ENCODE measurements at places on chromosomes 12 and 14.

DNA sequence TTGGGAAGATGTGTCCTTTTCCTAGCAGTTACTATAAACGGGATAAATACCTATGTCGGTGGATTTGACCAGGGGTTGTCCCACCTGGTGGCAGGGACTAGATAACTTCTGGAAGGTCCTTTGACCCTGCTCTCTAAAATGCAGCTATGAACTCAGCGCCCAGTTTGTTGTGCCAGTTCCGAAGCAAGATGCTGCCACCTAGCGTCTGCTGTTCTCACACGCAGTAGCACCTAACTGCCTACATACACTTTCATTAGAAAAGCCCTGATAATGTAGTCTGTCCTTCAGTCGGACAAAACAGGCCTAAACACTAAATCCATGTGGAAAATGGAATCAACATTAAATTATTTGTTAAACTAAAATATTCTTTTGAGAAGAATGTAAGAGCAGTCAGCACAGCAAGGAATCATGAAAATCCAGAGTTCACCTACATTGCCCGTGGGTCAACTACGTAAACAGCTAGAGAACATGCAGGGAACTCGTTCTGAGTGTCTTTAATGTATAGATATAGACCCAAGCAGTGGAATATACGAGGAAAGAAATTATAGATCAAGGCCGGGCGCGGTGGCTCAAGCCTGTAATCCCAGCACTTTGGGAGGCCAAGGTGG, 51.1 kb upstream of the CRACR2A start:
- no peaks in the 10 kb centered on the region for H3K27me3 ChIP-seq
- H3K4me3 ChIP-seq = no peak overlapping the region
- peaks cover 18% of the 10 kb centered on the region for H3K36me3 ChIP-seq
- H3K27ac ChIP-seq = no peak overlapping the region
- no peaks in the 10 kb centered on the region for H3K4me1 ChIP-seq

GRCh38 chr12:31000751-31001150, 72.9 kb upstream of the DDX11 start:
- H3K36me3 ChIP-seq = no peaks in the 10 kb centered on the region
- H3K4me3 ChIP-seq = no peak overlapping the region
- no peaks in the 10 kb centered on the region for H3K27me3 ChIP-seq
- no peaks in the 10 kb centered on the region for H3K4me1 ChIP-seq

DNA sequence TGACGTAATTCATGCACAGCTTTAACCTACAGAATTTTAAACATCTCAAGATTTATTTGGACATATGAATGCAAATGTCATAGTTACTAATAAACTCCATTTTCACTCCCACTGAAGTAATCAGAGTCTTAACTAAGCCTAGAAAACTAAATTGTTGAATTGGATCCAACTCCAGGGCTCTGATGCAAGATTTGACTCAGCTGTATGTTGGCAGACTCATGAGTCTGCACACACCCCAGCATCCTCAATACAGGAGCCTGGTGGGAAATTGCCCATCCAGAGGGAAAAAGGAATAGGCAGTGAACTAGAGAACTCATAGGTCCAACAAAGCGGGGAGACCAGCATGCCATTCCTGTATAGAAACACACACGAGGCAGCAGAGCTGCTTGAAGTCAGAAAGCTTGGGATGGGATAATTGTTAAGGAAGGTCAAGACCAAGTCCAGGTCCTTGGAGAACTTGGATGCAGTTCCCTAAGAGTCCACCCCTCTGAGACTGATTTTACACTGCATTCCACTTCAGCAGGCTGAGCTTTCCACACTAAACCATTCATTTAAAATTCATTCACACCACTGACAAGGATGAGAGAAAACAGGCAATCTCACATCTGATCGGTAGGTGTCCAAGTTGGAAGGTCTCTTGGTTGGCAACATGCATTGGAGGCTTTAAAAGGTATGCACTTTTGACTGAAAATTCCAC, 14.4 kb downstream of the TMTC1 start:
- no peaks in the 10 kb centered on the region for H3K27me3 ChIP-seq
- H3K27ac ChIP-seq = no peak overlapping the region
- no peaks in the 10 kb centered on the region for H3K4me1 ChIP-seq
- DNase-seq = no peak
- no peak overlapping the region for H3K4me3 ChIP-seq

GRCh38 chr12:49945394-49946080, 5.0 kb upstream of the AQP2 start:
- H3K27me3 ChIP-seq = no peaks in the 10 kb centered on the region
- peak overlapping the region; percentile 62 for H3K27ac ChIP-seq
- H3K36me3 ChIP-seq = no peaks in the 10 kb centered on the region
- no peak overlapping the region for H3K4me3 ChIP-seq

DNA sequence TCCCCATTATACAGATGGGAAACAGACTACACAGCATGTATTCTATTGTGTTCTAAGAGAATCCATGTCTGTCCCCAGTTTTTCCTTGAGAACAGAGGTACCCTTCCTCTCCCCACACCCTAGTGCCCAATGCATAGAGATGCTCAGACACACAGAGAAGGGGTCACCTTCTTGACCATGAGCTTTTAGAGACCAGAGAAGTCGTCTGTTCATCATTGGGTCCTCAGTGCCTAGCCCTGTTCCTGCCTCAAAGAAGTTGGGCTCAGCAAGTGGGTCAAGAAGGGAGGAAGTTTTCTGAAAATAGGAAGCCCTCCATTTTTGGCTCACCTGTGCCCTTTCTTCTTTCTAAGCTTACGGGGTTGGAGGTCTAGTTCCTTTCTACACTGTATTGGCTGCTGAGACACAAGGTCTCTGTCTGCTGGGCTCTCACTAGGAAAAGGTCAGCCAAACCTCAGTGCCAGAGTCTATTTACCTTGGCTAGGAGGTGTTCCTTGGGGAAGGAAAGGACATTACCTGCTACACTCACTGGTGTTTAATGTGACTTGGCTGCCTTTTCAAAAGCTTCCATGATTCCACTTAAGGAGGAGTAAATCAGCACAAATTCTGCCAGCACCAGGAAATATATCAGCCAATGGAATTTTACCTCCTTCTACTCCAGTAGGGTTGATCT, 198.5 kb upstream of the PWP1 start:
- no peaks in the 10 kb centered on the region for H3K36me3 ChIP-seq
- no peak overlapping the region for H3K27ac ChIP-seq
- no peak for DNase-seq

GRCh38 chr14:103123634-103124500, 606 bp downstream of the TNFAIP2 start:
- H3K36me3 ChIP-seq = no peaks in the 10 kb centered on the region
- no peak overlapping the region for H3K27ac ChIP-seq
- H3K27me3 ChIP-seq = peaks cover 23% of the 10 kb centered on the region
- DNase-seq = no peak

DNA sequence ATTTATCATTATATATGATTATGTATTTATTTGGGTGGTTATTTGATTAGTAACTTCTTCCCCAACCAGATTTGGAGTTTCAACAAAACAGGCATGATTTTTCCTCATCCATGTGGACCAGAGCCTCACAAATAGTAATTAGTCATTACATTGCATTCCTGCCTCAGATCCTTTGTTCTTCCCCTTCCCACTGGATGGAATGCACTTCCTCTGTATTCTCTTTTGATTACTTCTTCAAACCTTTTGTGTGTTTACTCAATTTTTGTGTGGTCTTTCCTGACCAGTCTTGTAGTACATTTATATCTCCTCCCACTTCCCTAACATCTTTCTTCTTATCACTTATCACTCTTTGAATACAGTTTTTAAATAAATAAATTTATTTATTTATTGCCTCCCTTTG, 15.5 kb downstream of the SYT1 start:
- H3K36me3 ChIP-seq = no peaks in the 10 kb centered on the region
- no peak overlapping the region for H3K4me3 ChIP-seq
- H3K27me3 ChIP-seq = no peaks in the 10 kb centered on the region

DNA sequence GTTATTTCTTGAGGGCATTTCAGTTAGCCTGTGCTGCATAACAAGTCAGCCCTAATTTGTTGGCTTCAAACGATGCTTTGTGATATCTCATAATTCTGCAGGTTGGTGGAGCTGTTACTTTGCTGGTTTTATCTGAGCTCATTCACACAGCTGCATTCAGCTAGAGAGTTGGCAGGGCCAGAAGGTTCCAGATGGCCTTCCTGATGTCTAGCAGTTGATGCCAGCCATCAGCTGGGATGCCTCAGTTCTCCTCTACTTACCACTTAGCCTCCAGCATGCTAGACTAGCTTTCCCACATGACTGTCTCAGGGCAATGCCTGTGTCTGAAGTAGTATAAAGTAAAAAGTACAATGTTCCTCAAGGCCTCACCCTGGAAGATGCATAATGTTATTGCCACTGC, 130.6 kb downstream of the SLC35F4 start:
- H3K4me1 ChIP-seq = no peaks in the 10 kb centered on the region
- no peak overlapping the region for H3K4me3 ChIP-seq
- no peaks in the 10 kb centered on the region for H3K36me3 ChIP-seq
- no peak overlapping the region for H3K27ac ChIP-seq

DNA sequence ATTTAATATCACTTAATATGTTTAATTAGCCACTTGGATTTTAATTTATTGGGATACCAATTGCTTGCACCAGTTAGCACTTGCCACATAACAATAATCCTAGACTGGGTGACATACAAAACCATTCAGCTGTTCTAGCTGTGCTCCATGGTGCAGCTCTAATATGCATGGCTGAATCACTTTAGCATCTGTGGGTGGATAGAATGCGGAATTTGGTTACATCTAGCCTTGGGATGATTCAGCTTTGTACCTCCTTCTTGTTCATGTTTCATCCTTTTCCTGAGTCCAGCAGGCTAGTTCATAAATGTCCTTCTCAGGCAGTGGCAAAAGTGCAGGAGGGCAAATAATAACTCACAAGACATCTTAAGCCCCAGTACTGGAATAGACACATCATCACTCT, 1263.0 kb downstream of the LRFN5 start:
- H3K27me3 ChIP-seq = no peaks in the 10 kb centered on the region
- no peak overlapping the region for H3K27ac ChIP-seq
- DNase-seq = no peak
- no peak overlapping the region for H3K4me3 ChIP-seq

DNA sequence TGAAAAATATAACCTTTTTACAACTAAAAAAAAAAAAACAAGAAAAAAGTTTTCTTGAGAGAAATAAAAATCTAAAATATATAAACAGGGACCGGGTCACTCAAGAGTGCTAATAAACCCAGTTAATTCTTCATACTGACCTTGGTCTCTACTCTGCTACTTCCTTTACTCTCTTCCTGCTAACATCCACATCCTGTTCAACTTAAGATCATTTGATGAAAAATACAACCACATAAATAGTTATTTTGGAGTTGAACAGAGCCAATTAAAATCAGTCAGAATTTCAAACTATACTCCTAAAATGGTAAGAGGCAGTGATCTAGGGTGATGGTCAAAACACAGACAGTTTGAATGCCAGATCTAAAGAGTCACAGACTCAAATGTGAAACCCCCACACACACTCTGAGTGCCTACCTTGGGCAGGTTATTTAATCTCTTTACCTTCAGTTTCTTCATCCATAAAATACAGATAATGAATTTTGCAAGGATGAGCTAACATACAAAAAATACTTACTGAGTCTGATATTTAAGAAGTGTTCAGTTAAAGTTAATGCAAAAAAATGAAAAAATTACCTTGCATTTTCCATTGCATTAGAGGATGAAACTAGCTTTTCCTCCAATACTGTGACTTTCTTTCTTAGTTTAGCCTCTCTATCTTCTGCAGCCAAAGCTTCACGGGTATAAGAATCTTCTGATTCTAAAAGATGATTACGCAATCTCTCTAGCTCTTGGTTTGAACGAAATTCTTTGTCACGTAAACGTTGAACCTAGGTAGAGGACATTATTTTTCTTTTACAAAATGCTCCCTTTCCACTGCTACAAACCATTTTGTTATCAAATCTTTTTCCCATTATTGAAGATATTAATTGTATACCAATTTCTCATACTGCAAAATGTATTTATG, 40.9 kb downstream of the TRIP11 start:
- no peaks in the 10 kb centered on the region for H3K27me3 ChIP-seq
- H3K27ac ChIP-seq = no peak overlapping the region
- H3K4me1 ChIP-seq = peaks cover 23% of the 10 kb centered on the region

GRCh38 chr14:97276573-97276972, 479.4 kb downstream of the VRK1 start:
- H3K4me3 ChIP-seq = no peak overlapping the region
- no peaks in the 10 kb centered on the region for H3K36me3 ChIP-seq
- no peak overlapping the region for H3K27ac ChIP-seq

Data from effector memory CD4-positive, alpha-beta T cell (primary cell).